Large intestine (tissue), 12 donors: ENCODE measurements at places on chromosomes 12 and 14. TPM values are rescaled to one million over a fixed set of nuclear protein-coding genes. Genes with fewer than 3 reads are reported as not detected.

The FGF6 gene
- 0.07 TPM for polyA plus RNA-seq

DNA sequence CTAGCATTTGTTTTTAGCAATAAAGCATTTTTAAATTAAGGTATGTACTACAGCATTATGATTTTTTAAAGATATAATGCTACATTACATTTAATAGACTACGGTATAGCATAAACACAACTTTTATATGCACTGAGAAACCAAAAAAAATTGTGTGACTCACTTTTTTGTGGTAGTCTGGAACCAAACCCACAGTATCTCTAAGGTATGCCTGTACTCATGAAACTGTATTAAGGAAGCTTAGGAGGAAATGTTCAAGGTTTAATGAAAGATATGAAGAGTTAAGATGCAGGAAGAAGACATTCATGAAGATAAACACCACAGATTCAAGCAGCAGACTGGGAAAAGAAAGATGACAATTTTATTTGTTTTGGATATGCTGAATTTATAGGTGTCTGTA, 51.7 kb downstream of the PPP1R12A start:
- H3K27me3 ChIP-seq: no peaks in the 10 kb centered on the region
- H3K4me1 ChIP-seq: no peaks in the 10 kb centered on the region
- H3K36me3 ChIP-seq: no peaks in the 10 kb centered on the region
- H3K4me3 ChIP-seq: no peak overlapping the region

- H3K36me3 ChIP-seq: no peaks in the 10 kb centered on the region
- H3K27me3 ChIP-seq: no peaks in the 10 kb centered on the region
- DNase-seq: no peak
- no peaks in the 10 kb centered on the region for H3K4me1 ChIP-seq
- no peak overlapping the region for H3K27ac ChIP-seq
Measured at GRCh38 chr12:94702696-94703095, 52.3 kb upstream of the TMCC3 start.

- DNase-seq: no peak
- H3K27me3 ChIP-seq: no peaks in the 10 kb centered on the region
- no peaks in the 10 kb centered on the region for H3K36me3 ChIP-seq
Measured at GRCh38 chr12:108475396-108475795, 39.7 kb upstream of the FICD start.

- peaks cover 23% of the 10 kb centered on the region for H3K36me3 ChIP-seq
- H3K4me1 ChIP-seq: no peaks in the 10 kb centered on the region
- no peaks in the 10 kb centered on the region for H3K27me3 ChIP-seq
- no peak overlapping the region for H3K27ac ChIP-seq
- no peak for DNase-seq
Measured at GRCh38 chr12:62588916-62589315, 122.3 kb downstream of the MON2 start.

DNA sequence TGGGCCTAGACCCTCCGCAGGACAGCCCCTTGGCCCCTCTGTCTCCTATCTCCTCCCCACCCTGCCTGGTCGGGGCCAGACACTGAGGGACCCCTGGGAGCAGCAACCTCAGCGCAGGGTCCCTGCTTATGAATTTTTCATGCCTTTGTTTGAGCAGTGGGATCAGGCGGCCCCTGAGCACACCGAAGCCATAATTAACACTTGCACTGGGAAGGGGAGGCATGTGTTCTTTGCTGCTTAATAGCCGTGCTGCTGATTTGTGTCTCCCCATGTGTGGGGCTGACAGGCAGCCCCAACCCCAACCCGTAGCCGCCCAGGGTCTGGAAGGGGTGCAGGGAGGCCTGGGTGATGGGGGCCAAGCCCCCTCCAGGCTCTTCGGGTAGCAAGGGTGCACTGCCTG, 52.7 kb downstream of the FBRSL1 start:
- no peak overlapping the region for H3K27ac ChIP-seq

DNA sequence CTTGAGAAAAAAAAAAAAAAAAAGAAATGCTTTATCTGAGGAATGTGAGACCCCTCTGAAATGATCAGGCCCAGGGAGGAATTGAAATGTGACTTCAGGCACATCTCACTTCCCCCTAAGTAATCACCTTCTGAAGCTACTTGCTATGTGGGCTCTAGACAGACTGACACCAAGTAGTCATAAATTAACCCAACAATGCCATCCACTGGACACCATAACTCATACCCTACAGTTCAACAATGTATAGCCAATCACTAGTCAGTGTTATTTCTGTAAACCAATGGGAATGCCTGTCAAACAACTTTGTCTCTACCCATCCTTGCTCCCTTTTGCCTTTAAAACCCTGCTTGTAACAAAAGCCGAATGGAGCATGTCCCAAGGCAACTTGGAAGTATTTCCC, 182.7 kb upstream of the TMPO start:
- H3K4me1 ChIP-seq: no peaks in the 10 kb centered on the region
- peaks cover 2% of the 10 kb centered on the region for H3K27me3 ChIP-seq
- no peaks in the 10 kb centered on the region for H3K36me3 ChIP-seq
- DNase-seq: no peak
